ENCODE measurements at places on chromosomes 6 and 20.

DNA sequence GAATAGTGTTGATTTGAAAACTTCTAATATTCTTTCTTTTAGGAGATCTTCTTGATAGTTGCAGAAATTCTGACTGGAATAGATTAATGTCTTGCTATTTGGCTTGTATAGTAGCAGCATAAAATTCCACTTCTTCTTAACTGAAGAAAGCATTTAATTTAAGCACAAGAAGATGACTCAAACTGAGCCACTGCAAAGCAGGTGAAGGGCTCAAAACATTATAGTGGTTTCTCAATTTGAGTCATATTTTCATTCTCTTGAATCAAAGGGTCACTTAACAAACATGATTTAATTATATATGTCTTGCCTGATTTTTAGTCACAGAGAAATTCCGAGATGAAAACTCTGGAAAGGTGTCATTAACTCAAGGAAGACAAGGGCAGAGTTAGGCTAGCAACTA, 239.3 kb downstream of the ZNF217 start:
- DNase-seq = no peak

DNA sequence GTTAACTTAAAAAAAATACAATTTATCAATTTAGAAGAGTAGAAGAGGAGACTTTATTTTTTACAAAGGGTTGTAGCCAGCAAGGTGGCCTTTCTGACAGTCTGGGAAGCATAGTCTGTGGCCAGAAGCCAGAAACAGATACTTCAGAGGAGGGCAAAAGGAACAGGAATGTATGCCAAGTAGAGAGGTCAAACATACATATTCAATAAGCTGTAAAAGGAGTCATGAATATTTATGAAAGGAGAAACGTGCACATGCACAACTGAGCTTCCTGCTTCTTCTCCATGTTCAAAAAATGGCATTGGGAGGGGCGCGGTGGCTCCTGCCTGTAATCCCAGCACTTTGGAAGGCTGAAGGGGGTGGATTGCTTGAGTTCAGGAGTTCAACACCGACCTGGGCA, 43.9 kb upstream of the FAM184A start:
- no peak for DNase-seq

DNA sequence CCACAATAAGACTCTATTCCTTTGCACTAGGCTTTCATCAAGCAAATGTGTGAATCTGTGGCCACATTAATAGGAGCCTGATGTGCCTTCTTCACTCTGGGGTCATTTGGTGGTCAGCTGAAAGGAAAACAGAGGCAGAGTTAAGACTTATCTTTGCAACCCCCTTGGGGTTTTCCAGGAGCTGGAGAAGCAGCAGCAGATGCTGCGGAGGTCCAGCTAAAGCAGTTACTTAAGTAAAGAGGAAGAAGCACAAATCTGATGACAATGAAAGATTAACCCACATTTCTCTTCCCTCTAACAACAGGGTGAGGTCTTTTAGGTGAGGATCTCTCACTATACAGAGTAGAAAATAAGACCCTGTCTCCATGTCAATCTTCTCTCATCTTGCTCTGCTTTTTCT, 45.4 kb upstream of the QKI start:
- no peak for DNase-seq

GRCh38 chr20:49647550-49647949, 66.1 kb downstream of the B4GALT5 start:
- no peak for DNase-seq

GRCh38 chr6:150091476-150091875, 22.6 kb upstream of the ULBP3 start:
- DNase-seq = no peak

DNA sequence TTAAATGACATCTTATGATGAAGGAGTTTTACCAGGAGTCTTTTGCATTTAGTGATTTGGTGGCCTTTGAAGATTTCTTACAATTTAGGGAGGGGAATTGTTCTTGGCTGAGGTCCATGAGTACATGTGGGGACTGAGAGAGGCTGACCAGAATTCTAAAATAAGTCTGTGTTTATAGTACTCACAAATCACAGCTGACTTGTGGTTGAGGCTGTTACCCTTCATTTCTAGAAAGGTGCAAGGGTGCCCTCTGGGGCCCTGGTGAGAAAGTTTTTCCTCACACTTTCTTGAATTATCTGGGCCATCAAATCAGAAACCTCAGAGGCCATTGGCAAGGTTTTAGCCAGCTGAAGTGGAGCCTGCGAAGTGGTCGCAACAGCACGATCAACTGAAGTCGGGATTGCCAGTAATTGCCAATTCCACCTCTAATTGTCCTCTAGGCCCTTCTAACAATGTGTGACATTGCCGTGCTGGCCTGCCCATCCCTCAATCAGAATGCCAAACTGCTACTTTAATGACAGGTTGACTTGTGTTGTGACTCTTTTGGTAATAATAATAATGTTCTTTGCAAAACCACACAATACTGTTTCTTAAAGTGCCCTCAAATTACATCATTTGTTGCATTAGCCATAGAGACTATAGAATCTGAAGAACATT, 221.6 kb downstream of the OGFRL1 start:
- peak; percentile 55 for DNase-seq

GRCh38 chr6:74579047-74579446, 626.8 kb downstream of the COL12A1 start:
- no peak for DNase-seq

DNA sequence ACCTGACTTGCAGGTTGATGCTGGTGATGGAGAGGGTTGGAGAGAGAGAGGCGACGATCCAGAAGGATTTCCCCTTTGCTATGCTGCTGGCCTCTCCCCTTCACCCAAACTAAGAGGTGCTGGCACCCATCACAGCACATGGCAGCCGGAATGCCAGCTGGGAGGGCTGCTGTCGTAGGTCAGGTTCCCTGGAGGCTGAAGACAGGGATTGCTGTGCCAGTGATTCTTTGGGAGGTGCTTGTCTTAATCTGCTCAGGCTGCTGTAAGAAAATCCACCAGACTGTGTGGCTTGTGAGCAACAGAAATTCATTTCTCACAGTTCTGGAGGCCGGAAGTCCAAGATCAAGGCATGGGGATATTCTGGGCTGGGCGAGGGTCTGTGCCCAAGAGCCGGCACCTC, 4.4 kb upstream of the ARFGAP1 start:
- no peak for DNase-seq

GRCh38 chr6:29011276-29011734, 6.2 kb upstream of the ZNF311 start:
- no peak for DNase-seq

DNA sequence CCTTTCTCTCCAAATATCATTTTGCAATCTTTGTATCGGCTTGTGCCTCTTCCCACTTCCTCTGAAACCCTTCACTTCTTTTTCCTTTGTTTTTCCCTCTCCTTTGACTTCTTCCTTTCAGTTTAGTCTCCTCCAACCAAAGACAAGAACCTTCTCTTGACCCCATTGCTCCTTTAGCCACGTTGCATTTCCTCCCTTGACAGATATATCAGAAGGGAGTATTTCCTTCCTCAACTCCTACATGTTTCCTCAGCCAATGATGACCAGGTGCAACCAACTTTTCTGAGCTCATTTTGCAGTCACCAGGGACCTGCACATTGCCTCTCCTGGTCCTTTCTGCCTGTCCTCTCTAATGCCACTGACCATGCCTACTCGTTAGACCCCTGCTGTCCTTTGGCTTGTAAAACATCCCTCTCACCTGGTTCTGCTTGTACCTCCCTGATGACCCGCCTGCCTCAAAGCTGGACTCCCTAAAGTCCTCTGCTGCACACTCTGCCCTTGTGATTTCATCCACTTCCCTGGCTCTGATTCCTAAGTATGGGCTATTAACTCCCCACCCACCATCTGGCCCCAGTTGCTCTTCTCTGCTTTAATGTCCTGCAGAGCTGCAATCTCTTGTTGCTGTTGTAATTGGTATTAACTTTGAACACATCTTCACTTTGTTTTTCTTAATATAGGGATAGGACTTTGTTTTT, 27.4 kb downstream of the SLC22A16 start:
- DNase-seq = no peak

DNA sequence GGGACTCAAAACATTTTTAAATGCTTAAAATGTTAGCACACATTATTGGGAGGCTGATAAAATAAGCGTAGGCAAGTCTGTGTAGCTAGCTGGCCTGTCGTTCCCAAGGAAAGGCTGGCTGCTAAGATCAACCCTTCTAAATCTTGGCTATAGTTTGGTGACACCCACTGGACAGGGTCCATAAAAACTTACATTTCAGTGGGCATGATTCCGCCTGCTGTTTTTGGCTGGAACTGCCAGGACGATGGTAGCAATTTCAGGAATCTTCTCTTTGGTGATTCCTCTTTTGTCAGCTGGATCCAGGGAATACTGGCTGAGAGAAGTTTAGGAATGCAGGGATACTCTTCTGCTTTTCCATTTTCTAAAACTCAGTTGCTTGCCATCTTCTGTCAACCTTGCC, 162.2 kb downstream of the NKAIN2 start:
- no peak for DNase-seq

GRCh38 chr6:152313542-152314482, 323.4 kb downstream of the SYNE1 start:
- peak; percentile 37 for DNase-seq

GRCh38 chr6:159935065-159935464, 33.8 kb upstream of the IGF2R start:
- no peak for DNase-seq

- peak; percentile 83 for DNase-seq
Observed at GRCh38 chr20:10309326-10309725, 90.7 kb downstream of the SNAP25 start.

GRCh38 chr6:56244089-56244488, 3.3 kb downstream of the COL21A1 start:
- no peak for DNase-seq

GRCh38 chr6:114063956-114064355, 93.0 kb upstream of the HDAC2 start:
- no peak for DNase-seq

DNA sequence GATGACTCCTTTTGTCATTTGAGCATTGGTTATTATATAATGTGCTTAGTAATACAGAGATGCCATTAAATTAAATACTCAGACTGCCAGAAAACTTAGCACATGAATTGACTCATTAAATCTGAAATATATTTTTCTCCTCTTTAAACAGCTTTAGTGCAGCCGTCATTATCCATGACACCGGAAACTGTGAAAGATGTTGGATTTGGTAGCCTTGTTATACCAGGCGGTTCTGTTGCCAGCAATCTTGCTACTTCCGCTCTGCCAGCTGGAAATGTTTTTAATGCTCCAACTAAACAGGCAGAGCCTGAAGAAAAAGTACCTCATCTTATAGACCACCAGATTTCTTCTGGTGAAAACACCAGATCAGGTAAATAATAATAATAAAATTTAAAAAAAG, 97.6 kb downstream of the SCAF8 start:
- no peak for DNase-seq

GRCh38 chr6:135906972-135907465, 55.5 kb downstream of the PDE7B start:
- DNase-seq = no peak

GRCh38 chr20:35893942-35894341, 60.4 kb downstream of the SCAND1 start:
- no peak for DNase-seq

GRCh38 chr6:1915226-1915625, 305.5 kb downstream of the FOXC1 start:
- no peak for DNase-seq

- DNase-seq = peak; percentile 52
Observed at GRCh38 chr6:118668761-118669385, 17.5 kb upstream of the CEP85L start.

- no peak for DNase-seq
Observed at GRCh38 chr6:39396854-39397253, 74.4 kb upstream of the KCNK16 start.

GRCh38 chr20:59117526-59117925, 46.1 kb upstream of the ZNF831 start:
- DNase-seq = no peak

DNA sequence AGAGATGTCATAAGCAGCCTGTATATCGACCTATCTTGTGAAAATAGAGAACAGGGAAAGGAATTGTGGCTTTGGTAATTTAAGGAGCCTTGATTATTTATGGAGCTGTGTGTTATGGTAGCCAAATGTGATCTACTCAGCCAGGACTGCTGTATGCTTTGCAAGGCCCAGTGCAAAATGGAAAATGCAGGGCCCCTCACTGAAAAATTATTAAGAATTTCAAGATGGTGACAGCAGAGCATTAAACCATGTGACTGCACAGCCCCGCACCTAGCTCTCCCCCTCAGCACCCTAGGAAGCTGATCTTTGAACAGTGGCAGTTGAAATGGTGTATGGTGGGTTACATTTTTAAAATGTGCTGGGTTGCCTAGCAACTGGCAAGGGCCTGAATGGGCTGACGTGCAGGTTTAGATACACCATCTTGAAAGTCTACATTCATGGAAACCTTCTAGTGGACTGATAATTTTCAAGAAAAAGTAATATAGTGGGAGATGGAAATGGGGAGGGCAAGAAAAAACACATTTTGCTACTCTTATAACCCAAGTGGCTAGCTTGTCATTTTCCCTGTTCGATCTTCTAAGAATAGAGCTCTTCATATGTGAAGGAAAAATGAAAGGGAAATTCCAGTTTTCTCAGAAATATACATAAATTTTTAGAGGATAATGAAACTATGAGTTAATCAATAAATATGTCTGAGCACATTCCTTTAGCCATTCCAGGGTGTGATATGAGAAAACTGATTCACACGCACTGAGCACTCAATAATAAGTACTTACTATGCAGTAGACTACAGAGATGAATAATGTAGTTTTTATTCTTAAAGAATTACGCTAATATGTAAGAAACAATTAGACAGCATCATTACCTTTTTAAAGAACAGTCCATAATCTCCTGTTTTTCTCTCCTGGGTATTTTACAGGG, 208.0 kb downstream of the ARHGAP18 start:
- DNase-seq = no peak

- DNase-seq = no peak
Observed at GRCh38 chr6:126886106-126886505, 232.4 kb upstream of the RSPO3 start.

DNA sequence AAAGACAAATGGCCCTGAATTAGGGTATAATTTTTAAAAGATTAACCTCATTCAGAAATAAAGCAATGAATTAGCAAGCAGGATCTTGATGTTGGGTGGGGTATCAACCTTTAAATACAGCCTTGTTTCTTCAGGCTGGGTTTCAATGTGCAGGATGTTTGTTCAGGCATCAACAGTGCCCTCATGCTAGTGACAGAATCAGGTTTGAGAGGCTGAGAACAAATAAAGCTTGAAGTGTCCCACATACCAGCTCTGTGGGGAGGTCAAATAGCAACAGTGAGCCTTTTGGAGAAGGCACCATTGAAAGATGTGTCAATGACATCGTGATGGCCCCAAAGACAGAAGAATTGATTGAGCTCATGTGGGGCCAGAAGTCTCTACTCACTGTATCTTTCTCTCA, 68.2 kb downstream of the MTFR2 start:
- DNase-seq = no peak

- no peak for DNase-seq
Observed at GRCh38 chr20:9215539-9215938, 146.7 kb downstream of the PLCB4 start.

DNA sequence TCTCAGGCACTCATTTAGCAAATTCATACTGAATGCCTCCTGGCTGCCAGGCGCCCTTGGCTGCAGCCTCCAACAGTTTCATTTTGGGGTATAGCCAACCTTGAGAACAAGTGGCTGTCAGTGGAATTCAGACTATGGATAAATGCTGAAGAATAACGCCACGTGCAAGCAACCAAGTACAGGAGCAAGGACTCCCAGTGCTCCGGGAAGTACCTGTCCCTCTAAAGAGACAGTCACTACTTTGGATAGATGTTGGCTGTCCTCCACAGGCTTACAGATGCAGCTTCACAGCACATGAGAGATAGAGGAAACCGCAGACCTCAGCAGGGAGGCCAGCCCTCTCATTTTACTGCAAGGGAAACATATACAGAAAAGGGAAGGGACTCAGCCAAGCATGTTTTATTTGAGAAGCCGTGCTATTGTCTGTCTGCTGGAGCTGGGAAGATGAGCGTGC, 658.2 kb downstream of the PTPRT start:
- no peak for DNase-seq

GRCh38 chr6:158631678-158632537, 12.6 kb downstream of the DYNLT1 start:
- DNase-seq = peak; percentile 74

Data from AG04450 (cell line).